ENCODE measurements at places on chromosomes 1 and 21.

- no peak for DNase-seq
These were observed 88.4 kb downstream of the PROX1 start for GRCh38 chr1:214075999-214076707.

DNA sequence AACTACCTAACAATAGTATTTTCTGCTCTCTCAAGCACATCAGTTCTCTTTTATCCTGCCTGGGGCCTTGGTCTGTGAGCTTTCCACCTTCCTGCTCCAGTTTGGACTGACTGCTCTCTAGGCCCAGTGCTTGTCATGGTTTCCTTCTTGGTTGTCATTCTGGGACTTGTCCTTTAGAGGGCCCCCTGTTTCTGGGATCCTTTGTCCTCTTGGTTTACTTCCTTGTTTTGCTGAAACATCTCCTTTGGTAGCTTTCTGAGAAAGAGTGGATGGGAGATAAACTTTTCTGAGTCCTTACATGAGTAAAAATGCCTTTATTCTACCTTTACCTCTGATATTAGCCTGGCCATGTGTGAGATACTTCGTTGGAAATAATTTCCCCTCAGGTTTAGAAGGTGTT is 4.7 kb downstream of the SLC1A7 start:
- no peak for DNase-seq

DNA sequence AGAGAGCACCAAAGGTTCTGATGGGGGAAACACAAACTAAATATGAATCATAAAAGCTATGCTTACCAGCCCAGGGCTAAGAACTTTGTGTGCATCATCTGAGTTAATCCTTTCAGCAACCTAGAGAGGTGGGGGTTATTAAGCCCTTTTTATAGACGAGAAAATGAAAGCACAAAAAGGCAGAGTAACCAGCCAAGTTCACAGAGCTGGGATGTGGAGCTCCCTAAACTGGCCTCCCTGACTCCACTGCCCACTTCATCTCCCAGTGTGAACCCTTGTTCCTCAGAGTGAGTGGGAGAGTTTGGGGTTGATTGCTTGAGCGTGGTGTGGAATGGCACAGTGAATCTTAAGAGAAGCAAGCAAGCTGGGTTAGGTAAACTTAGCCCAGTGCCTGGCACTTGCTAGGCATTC is 10.8 kb upstream of the BCAR3 start:
- no peak for DNase-seq

- DNase-seq: no peak
These were observed 38.6 kb downstream of the KCNN3 start for GRCh38 chr1:154831462-154831861.

- no peak for DNase-seq
These were observed 23.5 kb downstream of the PLA2G2D start for GRCh38 chr1:20095564-20096434.

GRCh38 chr21:29074783-29075182 is 1.3 kb upstream of the CCT8 start:
- DNase-seq: no peak

DNA sequence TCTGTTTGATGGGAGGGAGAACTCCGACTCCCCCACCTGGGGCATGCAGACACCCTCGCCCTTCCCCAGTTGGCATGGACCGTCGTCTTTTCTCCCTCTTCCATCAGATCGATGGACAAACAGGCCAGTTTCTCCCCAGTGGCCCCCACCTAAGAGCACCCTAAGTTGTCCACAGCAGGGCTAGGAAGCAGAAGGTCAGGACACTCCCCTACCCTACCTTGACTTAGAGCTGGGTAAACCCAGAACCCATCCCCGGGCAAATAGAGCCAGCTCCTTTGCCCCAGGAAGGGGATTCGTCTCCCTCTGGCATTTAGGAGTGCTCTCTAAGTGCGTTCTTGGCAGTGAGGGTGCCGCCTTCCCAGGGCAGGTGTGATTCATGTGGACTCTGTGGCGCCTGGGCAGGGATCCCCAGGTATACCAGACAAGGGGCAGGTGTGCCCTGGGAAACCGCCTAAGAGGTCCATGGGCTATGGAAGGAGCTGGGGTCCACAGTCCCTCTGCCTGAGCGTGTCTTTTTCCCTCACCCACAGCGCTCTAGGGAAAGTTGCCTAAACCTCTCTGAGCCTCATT is 2.7 kb upstream of the RUNX3 start:
- no peak for DNase-seq

DNA sequence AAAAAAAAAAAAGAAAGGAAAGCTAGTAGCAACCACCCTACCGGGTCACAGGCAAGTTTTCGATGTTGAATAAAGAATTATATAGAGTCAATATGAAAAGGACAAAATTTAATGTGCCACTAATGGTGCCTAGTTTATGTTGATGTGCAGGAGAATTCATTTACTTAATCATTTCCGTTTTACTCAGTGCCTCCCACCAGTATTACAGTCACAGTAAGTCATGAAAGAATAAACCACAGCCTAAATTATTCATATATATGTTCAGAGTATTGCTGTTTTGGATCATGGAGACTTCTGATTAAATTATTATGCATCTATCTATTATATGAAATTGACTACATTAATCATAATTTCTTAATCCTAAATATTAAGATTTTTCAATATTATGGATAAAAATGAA is 35.3 kb downstream of the FNBP1L start:
- no peak for DNase-seq

GRCh38 chr1:24952413-24952841 is 22.4 kb upstream of the RUNX3 start:
- DNase-seq: no peak

DNA sequence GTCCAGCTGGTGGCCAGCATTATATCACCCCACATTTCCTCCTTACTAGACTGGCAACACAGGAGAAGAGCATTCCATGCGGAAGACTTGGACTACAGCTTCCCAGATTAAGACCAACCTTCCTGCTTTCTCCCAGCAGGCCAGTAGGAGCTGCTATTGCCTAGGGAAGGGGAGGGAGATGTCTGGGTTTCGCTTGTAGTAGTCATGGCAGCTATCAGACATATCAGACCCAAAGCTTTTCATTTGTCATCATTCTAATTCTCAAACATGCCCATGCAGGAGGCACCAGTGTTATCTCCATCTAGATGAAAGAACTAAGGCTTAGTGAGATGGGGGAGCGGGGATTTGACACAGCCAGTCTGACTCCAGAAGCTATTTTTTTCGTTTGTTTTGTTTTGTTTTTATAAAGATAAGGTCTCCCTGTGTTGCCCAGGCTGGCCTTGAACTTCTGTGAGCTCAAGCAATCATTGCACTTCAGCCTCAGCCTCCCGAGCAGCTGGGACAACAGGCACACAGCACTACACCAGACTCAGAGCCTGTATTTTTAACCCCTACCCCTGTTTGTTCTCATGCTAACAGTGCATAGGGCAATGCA is 4.5 kb downstream of the PLA2G2A start:
- DNase-seq: no peak

- no peak for DNase-seq
These were observed 200.7 kb downstream of the FGGY start for GRCh38 chr1:59497616-59498015.

GRCh38 chr1:5898266-5898665 is 94.0 kb downstream of the NPHP4 start:
- DNase-seq: no peak

DNA sequence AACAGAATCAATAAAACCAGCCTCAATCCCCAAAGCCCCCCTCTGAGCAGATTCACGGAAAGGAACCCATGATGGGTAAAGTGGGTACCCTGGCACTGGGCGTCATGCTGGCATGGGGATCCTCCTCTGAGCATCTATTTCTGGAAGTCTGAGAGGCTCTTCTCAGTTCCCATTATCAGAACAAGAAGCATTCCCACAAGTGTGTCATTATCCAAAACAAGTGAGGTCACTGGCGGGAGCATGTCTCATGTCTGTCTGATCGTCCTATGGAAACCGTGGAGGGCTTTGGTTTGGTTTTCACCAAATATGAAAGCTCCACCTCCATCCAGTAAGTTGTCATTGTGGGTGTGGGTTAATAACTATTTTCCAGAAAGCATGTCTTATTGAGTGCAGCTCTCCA is 70.7 kb downstream of the PGM1 start:
- DNase-seq: no peak

- DNase-seq: no peak
These were observed 1809.6 kb downstream of the BRINP3 start for GRCh38 chr1:188668083-188668482.

- no peak for DNase-seq
These were observed 3.0 kb downstream of the FUBP1 start for GRCh38 chr1:77975907-77976306.

DNA sequence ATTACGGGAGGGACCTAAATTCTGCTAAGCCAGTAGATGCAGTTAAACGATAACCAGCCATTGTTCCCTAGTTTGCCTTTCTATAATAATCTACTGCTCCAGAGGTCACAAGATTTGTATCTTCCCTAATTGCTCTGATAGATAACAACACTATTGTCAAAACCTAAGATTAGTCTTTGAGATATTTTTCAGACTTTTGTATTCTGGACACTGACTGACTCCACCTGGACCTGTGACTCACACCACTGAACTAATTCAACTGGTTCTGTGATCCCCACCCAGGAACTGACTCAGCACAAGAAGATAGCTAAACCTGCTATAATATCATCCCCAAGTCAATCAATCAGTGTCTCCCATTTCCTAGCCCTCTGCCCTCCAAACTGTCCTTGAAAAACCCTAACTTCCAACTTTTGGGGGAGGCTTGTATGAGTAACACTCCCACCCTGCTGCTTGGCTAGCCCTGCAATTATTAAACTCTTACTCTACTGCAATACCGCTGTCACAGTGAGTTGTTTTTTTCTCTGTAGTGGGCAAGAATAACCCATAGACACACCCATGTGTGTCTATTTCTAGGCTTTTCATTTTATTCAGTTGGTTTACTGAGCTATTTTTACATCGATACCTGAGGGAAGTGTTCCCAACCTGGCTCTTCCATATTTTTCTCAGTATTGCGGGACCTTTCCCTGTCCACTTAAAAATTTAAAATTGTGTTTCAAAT is 11.2 kb downstream of the KIFAP3 start:
- no peak for DNase-seq

DNA sequence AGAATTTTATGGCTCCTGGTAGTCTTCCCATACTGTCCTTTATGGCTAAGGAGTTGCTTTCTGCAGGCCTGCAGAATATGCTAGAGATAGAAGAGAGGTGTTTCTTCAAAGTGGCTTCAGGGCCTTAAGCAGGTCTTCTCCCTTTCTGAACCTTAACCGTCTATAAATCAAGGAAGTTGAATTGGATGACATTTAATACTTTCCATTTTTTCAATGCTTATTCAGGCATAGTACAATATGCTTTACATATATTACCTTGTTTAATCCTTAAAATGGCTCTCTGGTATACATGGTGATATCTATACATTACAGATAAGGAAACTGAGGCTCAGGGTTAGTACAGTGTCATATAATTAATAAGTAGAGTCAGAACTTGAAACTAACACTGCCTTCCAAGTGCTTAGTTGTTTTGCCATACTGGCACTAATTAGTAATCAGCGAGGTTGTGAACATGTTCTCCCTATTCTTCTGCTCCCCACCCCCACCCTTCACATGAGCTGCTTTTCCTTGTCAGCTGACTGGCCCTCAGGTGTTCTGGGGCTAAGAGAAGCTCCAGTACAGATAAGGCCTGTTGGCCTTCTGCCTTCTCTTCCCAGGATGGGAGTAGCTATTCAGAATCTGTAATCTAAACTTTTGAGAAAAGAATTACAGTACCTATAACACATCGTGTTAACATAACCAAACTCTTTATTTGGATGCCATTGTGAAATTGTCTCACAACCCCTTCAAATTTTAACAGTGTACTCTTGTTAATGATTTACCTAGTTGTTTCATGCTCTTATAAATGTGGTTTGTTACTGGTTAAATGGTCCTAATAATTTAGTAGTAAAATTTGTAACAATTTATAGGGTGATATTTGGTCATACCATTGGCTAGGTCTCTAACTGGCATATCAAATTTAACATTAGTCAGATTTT is 13.6 kb downstream of the NFYC start:
- DNase-seq: no peak

DNA sequence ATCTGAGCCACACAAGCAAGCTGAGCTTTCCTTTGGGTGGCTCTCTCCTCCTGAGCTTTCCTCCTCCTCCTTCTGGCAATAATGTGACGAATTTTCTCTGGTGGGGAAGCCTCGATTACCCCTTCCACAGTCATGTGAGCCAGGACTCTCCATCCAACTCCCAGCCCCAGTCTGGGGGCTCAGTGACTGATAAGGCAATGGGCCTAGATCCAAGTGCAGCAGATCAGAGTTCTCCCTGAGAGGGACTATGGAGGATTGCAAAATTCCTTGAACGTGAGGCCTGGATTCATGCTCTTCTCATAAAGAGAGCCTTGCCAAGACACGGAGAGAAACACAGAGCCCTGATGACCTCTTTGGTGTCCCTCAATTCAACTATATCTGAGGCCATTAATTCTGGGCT is 31.3 kb upstream of the TRIM67 start:
- DNase-seq: no peak
